ENCODE measurements at places on chromosomes 11 and 22.

DNA sequence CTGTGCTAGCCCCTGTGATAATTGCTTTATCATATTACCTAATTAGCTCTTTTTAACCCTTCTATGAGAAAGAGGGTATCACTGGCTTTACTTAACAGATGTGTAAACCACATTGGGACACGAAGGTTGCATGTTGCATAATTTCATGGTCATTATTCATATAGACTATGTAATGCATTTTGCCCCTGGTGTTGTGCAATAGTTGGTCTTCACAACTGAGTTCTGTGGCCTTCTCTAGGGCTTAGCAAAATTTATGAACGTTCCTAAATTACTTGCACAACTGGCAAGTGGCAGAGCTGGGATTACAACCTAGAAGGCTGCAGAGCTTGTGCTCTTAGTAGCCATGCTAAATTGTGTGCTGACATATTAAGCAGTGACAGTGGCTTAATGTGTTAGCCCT, 34.6 kb upstream of the PDGFD start:
- H3K4me1 ChIP-seq, result no peaks in the 10 kb centered on the region
- no peaks in the 10 kb centered on the region for H3K36me3 ChIP-seq
- no peak overlapping the region for H3K27ac ChIP-seq
- H3K4me3 ChIP-seq, result no peak overlapping the region

DNA sequence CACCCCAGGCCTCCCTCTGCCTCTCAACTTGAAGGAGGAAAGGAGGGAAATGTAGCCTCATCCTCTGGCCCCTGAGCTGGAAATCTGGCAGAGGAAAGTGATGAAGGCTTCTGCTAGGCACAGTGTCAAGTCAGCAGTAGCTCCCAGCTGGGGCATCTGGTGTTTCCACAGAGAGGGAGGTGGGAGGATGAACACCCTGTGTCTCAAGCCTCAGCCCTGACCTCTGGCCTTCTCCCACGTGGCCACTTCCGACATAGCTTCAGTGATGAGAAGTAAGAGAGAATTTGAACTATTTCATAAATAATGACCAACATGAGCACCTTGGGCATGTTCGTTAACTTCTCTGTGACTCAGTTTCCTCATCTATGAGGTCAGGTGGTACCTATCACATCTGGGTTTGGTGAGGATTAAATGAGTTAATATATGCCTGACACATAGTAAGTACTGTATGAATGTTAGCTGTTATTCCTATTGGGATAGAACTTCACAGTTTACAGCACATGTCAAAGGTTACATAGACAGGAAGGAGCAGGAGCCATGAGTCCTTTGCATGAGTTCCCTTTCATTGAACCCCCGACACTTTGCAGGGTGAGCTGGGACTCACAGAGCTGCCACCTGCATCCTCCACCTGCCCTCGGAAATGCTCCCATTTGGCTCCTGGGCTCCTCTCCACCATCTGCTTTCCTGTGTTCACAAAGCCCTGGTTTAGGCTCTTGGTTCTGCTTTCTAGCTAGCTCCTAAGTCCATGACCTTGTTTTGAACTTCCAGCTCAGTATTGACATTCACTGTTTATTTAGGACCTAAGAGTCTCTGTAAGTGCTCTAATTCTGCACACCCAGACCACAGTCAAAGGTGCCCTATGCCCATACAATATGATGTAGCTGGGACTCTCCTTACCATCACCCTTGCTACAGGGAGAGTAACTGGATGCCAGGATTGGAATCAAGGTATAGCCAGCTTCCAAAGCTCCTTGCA, 61.7 kb downstream of the CSNK2A3 start:
- no peaks in the 10 kb centered on the region for H3K36me3 ChIP-seq
- no peak overlapping the region for H3K27ac ChIP-seq
- H3K4me1 ChIP-seq, result no peaks in the 10 kb centered on the region
- no peak for DNase-seq
- peaks cover 11% of the 10 kb centered on the region for H3K27me3 ChIP-seq

- H3K27me3 ChIP-seq, result no peaks in the 10 kb centered on the region
- peaks cover 13% of the 10 kb centered on the region for H3K36me3 ChIP-seq
- H3K27ac ChIP-seq, result no peak overlapping the region
- no peak for DNase-seq
- no peak overlapping the region for H3K4me3 ChIP-seq
Observed at GRCh38 chr11:87325490-87325872, 287.7 kb downstream of the TMEM135 start.

DNA sequence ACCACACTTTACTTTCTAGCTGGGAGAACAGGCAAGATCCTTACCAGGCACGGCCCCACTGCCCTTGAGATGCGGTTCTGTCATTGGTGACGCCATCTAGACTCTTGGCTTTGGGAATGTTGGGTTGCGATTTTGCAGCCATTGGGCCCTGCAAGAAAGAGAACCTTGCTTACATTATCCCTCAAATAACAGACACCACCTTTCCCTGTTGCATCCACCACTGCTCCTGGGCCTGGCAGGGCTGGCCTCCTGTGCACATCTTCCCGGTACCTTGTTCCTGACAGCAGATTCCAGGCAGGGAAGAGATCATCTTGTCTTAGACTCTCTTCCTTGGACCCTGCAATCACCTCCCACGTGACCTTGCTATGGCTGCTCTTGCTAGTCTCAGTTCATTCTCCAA, 3.4 kb downstream of the DHCR7 start:
- no peak overlapping the region for H3K4me3 ChIP-seq
- no peaks in the 10 kb centered on the region for H3K27me3 ChIP-seq
- DNase-seq, result no peak

- H3K36me3 ChIP-seq, result no peaks in the 10 kb centered on the region
- H3K4me1 ChIP-seq, result peaks cover 12% of the 10 kb centered on the region
- no peak overlapping the region for H3K4me3 ChIP-seq
- H3K27me3 ChIP-seq, result peaks cover 62% of the 10 kb centered on the region
- no peak overlapping the region for H3K27ac ChIP-seq
- DNase-seq, result no peak
Observed at GRCh38 chr11:44630511-44631210, 65.2 kb downstream of the CD82 start.

GRCh38 chr11:111730871-111731591, 35.2 kb downstream of the PPP2R1B start:
- H3K4me1 ChIP-seq, result no peaks in the 10 kb centered on the region
- H3K36me3 ChIP-seq, result no peaks in the 10 kb centered on the region
- DNase-seq, result no peak
- H3K27me3 ChIP-seq, result no peaks in the 10 kb centered on the region
- no peak overlapping the region for H3K27ac ChIP-seq
- H3K4me3 ChIP-seq, result no peak overlapping the region

GRCh38 chr22:20663137-20663828, 110.6 kb upstream of the SERPIND1 start:
- no peak overlapping the region for H3K4me3 ChIP-seq
- no peak for DNase-seq
- no peak overlapping the region for H3K27ac ChIP-seq
- no peaks in the 10 kb centered on the region for H3K36me3 ChIP-seq
- H3K4me1 ChIP-seq, result no peaks in the 10 kb centered on the region
